ENCODE measurements at places on chromosomes 12 and 14.
A peak's percentile ranks its signal among the peaks of the same experiment; 100 is the strongest.

- no peak for DNase-seq
These were observed 416.0 kb downstream of the KCNH5 start for GRCh38 chr14:62629176-62629725.

DNA sequence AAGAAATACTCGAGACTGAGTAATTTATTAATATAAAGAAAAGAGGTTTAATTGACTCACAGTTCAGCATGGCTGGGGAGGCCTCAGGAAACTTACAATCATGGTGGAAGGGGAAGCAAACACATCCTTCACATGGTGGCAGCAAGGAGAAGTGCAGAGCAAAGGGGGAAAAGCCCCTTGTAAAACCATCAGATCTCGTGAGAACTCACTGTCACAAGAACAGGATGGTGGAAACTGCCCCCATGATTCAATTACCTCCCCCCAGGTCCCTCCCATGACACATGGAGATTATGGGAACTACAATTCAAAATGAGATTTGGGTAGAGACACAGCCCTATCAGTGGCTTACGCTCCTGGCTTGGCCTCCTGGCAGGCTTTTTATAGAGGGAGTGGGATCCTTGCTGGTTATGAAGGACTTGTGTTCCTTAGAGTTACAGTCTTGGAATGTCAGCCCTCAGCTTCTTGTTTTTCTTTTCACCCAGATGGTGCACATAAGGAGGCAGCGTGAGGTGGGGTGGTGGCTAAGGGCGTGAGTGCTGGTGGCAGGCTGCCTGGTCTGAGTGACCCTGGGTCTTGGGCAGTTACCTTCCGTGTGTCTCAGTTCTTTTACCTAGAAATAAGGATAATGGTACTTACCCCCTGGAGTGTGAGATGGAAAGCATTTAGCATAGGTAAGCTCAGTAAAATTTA lies 25.7 kb downstream of the TRAF3 start:
- DNase-seq: no peak

DNA sequence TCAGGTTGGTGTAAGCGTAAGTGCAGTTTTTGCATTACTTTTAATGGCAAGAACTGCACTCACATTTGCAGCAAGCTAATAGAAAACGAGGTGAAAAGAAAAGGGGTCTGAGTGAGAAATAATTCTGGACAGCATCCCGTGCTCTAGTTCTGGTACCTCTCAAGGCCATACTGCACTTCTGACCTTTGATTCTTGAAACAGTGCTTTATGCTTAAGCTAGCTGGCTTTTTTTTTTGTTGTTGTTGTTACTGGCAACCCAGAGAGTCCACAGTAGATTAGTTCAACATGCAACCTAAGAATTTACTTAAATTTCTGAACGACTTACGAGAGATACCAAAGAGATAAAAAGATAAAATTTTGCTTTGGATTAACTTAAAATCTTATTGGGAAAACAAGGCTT lies 75.2 kb upstream of the PRKD1 start:
- DNase-seq: no peak

DNA sequence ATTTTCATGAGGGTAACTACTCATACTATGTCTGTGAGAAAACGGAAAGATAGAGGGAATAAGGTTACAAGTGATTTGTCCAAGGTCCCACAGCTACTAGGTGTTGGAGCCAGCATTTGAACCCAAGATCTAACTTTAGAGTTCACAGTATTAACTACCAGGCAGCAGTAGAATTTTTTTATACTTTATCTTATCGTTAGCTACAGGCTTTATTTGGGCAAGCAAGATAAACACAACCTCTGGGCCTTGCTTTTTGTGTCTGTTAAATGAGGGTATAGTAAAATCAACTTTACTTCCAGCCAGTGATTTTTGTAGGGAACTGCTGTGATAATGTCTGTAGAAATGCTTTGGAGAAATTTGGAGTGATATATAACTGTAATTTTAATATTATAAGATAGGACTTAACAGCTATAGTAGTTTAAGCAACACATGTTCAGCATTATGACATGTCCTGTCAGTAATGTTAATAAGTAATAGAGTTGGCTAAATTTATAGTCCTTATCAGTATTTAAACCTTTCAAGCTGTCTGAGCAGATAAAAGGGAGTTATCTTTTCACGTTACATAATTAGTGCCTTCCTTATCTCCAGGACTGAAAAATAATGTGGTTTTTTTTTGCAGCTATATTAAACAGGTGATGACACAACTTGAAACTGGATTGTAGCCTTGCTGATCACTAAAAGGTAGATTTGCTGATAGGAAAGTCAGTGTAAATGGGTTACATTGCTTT lies 12.8 kb downstream of the LEMD3 start:
- DNase-seq: no peak

DNA sequence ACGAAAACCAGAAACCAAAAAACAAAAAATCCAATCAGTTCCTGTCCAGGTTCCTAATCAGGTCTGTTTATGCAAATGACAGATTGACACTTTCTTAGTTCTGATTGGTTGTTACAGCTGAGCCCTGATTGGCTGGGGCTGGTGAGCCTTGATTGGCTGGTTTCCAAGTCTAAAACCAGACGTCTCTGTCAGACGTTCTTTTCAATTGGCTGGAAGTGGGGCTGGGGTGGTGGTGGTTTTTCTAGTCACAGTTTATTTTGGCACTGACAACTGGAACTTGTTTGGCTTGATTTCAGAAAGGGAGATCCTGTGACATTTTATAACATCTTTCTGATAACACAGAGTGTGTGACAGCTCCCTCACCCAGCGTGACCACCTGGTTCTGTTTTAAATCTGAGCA lies 36.1 kb upstream of the PRICKLE1 start:
- peak; percentile 21 for DNase-seq

GRCh38 chr12:80033448-80033847 lies 65.9 kb upstream of the OTOGL start:
- no peak for DNase-seq

- no peak for DNase-seq
These were observed 93.0 kb downstream of the RFX4 start for GRCh38 chr12:106675651-106676435.

Measured in Caki2 (cell line).